Caco-2 (cell line): ENCODE measurements at places on chromosomes 2 and 18.

DNA sequence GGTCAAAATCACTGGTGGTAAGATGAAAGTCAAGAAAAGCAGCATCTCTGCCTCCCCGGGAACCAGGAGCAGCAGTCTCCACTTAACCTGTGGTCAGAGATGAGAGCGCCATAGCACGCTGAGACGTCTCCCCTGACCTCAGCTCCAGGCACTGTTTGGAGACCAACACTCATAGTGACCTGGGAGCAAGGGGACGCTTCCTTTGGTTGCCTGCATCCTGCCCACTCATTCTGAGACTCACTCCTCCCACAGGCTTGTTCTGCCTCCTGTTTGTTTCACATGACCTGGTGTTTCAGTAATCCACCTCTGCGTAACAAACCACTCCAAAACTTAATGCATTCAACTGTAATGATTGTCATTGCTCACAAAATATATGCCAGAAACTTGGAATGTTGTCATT lies 139.3 kb downstream of the ACOXL start:
- no peak for DNase-seq

GRCh38 chr2:104501929-104502328 lies 352.0 kb upstream of the POU3F3 start:
- no peak for DNase-seq

DNA sequence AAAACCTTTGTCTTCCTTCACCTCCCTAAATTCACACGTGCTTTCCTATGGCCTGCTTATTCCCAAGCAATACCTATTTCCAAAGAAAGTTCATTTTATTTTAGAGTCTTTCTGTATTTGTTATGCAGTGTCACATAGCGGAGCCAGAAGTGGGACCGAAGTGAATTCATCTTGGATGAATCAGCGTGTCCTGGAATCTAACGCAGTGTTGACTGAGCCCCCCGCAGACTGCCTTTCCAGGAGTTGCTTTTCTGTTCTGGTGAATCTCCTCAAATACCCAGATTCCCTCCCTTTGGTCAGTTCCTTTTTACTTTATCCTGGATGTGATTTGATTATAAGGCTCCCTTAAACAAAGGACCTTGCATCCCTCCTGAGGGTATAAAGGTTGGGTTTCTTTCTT lies 10.8 kb downstream of the ALPP start:
- no peak for DNase-seq

DNA sequence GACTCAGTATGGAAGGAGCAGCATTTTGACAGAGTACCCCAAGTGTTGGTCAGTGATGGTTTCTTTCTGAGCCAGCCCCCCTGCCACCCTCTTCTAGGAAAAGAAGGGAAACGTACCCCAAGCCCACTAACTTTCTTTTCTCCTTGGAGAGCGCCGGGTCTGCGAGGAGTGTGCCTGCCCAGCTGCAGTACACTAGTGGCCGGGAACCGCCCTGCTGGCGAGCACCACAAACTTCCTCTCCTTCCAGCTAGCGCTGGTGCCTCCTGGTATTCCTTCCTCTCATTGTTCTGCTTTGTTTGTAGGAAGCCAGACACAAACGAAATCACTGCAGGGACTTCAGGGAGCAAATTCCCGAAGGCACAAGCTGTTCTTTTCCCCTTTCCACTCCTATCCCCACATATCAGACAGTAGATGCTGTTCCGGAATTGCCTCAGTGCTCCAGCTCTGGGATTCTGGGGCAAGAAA lies 1.8 kb downstream of the CCDC85A start:
- DNase-seq: peak; percentile 12

DNA sequence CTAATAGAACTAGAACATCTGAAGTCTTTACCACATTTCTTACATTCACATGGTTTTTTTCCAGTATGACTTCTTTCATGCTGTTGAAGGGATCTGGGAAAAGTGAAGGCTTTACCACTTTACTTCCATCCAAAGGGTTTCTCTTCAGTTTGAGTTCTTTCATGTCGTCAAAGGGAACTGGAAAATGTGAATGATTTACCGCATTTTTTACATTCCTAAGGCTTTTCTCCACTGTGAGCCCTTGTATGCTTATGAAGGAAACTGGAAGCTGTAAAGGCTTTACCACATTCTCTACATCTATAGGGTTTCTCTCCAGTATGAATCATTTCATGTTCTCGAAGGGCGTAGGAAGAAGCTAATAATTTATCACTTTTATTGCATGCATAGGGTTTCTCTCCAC lies 46.7 kb downstream of the NBEAL1 start:
- no peak for DNase-seq
